ENCODE measurements at places on chromosomes 16 and 17. TPM values are rescaled to one million over a fixed set of nuclear protein-coding genes. Genes with fewer than 3 reads are reported as not detected.

DNA sequence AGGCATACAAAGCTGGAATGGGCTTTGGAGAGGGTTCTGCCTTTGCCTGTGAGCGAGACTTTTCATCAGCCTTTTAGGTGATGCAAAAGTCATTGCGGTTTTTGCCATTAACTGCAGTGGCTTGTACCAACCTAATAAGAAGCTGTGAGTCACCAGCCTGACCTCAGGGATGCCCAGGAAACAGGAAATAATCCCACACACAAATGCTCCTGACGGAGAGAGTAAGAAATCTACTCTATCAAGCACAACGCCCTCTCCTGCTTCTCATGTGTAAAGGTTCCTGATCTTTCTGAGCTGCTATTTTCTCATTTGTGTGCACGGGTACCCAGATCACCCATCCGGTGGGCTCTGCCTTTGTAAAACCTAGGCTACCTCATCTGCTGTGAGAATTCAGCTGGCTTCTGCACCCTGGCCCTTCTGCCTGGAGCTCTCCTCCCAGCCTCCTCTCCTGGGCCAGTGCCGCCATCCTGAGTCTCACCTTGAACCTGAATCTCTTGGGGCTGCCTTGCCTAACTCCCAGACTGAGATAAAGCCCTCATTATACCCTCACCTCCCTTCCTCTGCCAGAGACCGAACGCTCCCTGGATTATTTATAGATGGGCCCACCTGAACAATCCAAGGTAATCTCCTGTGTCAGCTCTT is 299.7 kb downstream of the C16orf95 start:
- peak; percentile 73 for DNase-seq

DNA sequence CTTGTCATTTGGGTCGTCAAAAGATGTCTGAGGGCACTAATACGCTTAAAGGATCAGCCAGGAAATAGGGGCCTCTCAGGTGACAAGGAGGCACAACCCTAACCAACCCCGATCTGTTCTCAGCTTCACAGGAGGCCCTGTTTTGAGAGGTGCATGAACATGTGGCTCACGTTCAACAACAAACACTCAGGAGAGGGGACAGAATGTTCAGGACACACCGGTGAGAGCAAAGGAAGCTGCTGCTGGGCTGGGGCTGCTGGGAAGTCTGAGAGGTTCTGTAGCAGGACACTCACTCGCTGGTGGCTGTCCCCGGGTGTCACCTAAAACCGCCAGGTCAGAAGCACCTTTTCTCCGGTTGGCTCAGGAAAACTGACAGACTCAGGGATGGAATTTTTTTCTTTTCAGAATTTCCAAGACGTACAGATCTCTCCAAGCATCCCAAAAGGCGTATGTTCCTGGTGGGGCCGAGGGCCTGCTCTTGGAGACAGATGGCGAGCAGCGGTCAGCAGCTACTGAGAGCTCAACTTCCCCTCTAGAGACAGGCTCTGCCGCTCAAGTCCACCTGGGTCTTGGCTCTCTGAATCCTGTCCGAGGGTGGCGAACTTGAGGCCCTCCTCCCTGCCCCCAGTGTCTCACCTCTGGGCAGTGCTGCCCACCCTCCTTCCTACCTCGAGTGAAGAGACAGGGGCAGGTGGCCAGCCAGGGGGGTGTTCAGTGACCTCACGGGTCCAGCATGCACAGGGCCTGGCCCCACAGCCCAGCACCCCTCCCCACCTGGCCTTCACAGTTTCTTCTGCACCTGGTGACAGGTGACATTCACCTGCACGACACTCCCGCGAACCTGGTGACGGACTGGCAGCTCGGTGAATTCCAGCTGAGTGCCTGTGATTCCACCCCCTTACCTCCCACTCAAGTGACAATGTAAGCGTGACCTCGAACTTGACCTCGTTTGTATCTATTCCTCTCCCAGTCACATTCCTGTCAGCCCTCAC is 22.9 kb downstream of the CLUH start:
- no peak for DNase-seq

GRCh38 chr17:10648956-10649355 is 8.2 kb downstream of the MYH3 start:
- no peak for DNase-seq

The OR2C1 gene
- total RNA-seq = not detected

The GNGT2 gene
- not detected for total RNA-seq

- DNase-seq = peak; percentile 49
These were observed 68.8 kb downstream of the CEP112 start for GRCh38 chr17:66123163-66123562.

The GPR139 gene
- not detected for total RNA-seq

- no peak for DNase-seq
These were observed 93.4 kb downstream of the MSI2 start for GRCh38 chr17:57349541-57350247.

The GH1 gene
- not detected for total RNA-seq

GRCh38 chr17:81398176-81398831 is 3.0 kb downstream of the BAHCC1 start:
- DNase-seq = peak; percentile 82

The FBXO39 gene
- not detected for total RNA-seq

- DNase-seq = no peak
These were observed 37.1 kb downstream of the AP1G1 start for GRCh38 chr16:71771571-71771970.

DNA sequence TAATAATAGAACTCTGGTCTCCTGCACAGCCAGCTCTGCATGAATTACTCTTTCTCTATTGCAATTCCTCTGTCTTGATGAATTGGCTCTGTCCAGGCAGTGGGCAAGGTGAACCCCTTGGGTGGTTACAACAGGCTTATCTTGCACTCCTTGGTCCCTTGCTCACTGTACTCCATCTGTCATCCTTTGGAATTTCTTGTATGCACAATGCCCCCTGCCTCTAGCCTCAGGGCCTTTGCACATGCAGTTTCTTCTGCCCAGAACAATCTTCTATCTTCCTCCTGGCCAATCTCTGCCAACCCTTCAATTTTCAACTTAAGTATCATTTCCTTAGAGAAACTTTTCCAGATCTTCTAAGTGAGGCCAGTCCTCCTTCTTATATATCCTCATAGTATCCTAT is 114.7 kb upstream of the NLRP1 start:
- DNase-seq = no peak

DNA sequence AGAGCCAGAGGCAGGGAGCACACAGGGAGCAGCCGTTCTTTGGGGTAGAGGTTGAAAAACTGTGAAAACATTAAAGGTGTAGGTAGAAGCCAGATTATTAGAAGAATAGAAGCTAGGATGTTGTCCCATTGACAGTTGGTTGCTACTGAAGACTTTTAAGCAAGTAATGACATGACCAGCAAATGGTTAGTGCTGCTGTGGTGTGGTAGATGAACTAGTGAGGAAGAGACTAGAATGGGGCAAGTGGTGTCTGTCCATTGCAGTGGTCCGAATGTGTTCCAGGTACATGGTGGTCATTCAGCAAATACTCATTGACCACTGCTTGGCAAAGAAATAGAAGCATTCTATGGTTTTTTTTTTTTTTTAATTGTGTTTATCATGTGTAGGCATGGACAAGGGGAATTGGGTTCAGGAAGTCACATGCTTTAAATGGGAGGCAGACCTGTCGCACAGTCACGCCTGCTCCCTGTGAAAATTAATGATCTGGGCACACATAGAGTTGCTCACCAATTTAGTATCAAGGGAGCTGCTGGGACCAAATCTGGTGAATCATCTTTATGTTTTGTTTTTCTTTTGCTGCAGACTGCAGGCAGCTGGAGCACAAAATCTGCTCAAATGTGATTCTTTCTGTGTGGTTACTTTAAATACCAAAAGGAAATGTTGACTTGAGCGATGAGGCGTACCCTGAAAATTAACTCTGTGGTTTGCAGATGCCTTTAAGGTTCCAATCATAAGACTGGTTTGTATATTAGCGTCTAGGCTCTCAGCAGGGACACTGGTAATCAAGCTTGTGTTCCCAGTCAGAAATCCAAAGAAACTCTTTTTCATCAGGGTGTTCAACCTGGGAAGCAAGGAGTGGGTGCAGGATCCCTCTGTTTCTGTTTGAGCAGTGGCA is 30.7 kb downstream of the YPEL2 start:
- peak; percentile 29 for DNase-seq

DNA sequence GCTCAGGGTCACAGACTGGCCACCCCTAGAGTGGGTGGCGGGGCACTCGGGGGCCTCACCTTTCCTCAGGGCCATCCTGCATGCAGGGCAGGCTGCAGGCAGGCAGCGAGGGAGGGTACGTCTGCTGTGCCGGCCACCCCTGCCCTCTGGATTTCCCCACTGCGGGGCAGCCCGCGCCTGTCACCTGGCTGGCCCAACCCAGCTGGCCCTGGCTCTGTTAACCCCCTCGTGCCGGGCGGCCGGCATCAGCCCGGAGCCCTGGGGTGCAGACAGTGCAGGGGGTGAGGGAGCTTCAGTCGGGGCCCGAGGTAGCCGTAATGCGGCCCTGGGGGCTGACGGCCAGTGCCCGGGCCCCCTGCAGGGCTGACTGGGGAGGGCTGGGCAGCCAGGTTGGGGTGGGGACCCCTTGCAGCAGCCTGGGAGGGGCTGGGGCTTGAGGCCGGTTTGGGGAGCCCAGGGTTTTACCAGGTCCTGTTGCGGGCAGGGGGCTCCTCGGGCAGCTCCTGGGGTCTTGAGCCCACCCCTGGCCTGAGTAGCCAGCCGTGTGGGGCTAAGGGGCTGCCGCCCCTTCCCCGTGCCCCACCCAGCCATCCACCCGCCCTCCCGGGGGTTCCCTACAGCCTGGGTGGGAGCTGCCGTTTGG is at the start of gene IGFALS:
TSS of gene IGFALS (minus strand) at position 128 of the 643 bp plus-strand sequence. CDS start at position 75, 53 bp downstream.
- no peak for DNase-seq

The IRX5 gene
- 16.7 TPM for total RNA-seq

The DHRS7C gene
- total RNA-seq = not detected

DNA sequence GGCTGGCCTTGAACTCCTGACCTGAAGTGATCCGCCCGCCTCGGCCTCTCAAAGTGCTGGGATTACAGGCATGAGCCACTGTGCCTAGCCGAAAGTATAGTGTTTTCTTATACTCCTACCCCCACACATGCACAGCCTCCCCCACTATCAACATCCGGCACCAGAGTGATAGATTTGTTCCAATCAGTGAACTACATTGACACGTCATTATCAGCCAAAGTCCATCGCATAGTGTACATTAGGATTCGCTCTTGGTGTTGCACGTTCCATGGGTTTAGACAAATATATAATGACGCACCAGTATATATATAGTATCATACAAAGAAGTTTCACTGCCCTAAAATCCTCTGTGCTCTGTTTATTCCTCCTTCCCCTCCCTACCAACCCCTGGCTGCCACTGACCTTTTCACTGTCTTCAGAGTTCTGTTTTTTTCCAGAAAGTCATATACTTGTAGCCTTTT is 11.9 kb upstream of the TM4SF5 start:
- DNase-seq = no peak

- no peak for DNase-seq
These were observed 20.9 kb downstream of the MAP1LC3B start for GRCh38 chr16:87412996-87413421.

GRCh38 chr17:7959503-7960253 is 27.7 kb downstream of the CNTROB start:
- no peak for DNase-seq

The CMTM4 gene
- 1.5 TPM for total RNA-seq

The NEUROD2 gene
- not detected for total RNA-seq

The KRT28 gene
- not detected for total RNA-seq

GRCh38 chr17:8153957-8154607 is 1.9 kb upstream of the PER1 start:
- DNase-seq = peak; percentile 99

All from MG63 (cell line).